Amniotic epithelial cell (primary cell): ENCODE measurements at places on chromosomes 12 and 14.

DNA sequence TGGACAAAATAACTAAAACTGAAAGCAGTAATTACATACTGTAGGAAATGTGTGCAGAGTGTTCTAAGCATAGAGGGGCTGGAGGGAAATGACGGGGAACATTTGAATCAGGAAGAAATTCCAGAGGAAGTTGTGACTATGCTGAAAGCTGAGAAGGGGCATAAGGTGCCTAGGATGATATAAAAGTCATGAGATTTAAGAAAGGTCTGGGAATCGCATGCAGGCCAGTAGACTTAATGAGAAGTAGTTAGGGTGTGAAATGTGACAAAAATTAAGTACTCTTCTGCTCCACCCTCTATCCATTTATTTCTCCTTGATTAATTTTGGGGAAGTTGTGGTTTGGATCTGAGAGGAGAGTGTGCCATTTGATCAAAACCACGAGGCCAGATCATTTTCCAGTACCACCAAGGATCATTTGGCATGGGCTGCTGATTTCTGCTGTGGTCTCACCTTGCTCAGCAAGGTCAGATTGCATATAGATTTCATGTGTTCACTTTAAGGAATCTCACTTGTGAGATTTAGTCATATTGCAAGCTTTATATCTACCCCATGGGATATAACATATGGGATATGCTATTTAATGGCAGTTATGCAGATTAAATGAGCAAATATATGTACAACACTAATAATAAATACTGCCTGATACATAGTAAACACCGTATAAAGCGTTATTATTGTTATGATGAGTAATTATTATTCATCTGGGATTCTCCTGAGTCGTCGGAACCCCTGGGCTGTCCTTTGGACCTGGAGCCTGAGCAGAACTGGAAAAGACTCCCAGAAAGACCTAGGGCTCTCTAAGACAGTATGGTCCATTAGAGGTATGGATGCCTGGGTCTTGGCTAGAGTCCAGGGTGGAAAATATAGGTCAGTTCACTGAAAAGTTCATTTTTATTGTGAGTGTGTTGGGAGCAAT, 72.3 kb downstream of the SRGAP1 start:
- DNase-seq: peak; percentile 21

GRCh38 chr12:32265456-32265855, 133.9 kb upstream of the FGD4 start:
- DNase-seq: no peak

DNA sequence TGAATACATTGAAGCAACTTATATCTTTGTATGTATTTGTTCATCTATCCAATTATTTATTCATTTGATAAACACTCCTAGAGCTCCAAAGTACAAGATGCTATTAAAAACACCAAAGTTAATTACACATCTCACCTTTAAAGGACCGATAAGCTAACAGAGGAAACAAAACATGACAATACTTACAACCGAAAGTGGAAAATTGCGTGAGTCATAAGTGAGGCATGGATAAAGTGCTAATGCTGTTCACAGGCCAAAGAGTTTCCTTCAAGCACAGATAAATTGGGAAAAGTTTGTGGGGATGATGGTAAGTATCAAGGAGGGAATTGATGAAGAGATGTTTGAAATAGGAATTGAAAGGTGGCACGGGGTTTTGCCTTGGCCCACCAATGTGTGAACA, 172.8 kb upstream of the KITLG start:
- DNase-seq: no peak

GRCh38 chr12:89901319-89901718, 192.7 kb upstream of the ATP2B1 start:
- peak; percentile 10 for DNase-seq

DNA sequence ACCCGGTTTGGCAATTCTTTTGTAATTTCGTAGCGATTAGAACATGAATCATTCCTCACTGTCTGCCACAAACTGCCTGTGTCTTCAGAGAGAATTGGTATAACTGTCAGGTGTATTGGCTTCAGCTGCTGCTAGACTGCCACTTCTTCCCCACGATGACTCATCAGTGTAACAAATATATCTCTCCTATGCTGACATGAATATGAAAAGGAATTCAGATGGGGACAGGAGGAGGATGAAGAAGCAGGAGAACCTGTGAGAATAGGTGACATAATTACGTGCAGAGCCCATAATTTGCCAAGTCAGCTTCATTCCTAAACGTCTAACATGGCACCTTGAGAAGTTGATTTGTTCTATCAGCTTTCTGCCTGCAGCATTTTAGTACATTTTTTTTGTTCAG, 64.9 kb downstream of the FRMD6 start:
- no peak for DNase-seq

GRCh38 chr14:96120941-96121340, 81.8 kb downstream of the C14orf132 start:
- peak; percentile 48 for DNase-seq

DNA sequence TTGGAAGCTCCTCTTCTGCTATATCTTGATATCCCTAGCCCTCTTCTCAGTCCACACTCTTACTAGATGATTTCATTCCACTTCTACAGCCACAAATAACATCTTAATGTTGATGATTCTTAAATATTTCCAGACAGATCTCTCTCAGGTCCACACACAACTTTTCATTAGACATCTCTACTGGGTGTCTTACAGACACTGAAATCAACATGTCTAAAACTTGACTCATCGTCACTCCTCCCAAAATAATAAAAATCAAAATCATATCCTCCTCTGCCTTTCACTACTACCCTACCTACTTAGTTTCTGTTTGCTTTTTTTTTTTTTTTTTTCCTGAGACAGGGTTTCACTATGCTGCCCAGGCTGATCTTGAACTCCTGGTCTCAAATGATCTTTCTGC, 11.9 kb downstream of the PRDM4 start:
- DNase-seq: no peak

DNA sequence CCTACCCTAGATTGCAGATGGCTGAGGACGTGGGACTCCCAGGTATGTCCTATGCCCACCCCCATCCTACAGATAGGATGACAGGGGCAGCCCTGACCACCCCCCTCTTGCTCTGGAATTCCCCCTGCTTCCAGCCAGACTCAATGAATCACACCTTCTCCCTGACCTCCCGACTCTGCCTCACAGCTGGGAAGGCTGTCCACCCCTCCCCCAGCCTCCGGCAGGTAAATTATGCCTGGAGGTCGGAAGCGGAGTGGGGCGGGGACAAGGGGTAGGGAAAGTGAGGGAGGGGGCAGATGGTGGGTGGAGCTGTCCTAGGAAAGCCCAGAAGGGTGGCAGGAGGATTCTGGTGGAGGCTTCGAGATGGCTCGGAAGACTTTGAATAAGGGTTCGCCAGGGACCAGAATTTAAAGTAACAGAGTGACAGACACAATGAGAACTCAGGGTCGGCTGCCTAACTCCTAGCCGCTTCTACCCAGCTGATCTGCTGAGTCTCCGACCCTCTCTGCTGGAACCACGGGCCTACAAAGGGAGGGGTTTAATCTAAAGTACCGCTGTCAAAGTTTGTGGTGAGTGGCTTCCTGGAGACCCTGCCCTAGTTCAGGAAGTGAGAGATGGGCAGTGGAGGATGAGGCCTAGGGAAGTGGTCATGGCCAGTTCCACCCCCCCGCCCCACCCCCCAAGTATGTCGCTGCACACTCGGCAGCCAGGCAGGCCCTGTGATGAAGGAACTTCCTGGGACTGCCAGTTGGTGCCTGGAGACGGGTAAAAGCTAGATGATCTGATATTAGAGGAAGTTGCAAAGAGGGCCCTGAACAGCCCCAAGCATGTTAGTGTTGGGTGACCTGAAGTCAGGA, 4.2 kb downstream of the PLEKHG3 start:
- DNase-seq: peak; percentile 61

GRCh38 chr12:6765634-6766581, at the start of gene PTMS:
Gene PTMS, plus strand, starts transcription at chr12:6766363. Its CDS starts 343 bp downstream, at chr12:6766706.
- DNase-seq: peak; percentile 94

DNA sequence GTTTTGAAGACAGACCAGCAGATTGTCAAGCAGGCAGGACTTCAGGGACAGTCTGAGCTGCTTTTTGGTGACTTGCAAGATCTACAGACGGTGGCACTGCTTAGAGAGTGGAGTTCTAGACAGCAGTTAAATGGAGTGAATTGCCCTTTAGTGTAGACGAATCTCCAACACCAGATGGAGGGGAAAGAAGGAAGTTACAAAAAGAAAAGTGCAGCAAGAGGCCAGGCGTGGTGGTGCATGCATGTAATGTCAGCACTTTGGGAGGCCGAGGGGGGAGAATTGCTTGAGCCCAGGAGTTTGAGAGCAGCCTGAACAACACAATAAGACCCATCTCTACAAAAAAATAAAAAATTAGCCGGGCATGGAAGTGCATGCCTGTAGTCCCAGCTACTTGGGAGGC, 8.4 kb upstream of the HHIPL1 start:
- DNase-seq: no peak

GRCh38 chr12:111936869-111937268, 76.1 kb downstream of the TMEM116 start:
- DNase-seq: no peak

GRCh38 chr12:45075587-45076282, 24.8 kb upstream of the DBX2 start:
- no peak for DNase-seq

GRCh38 chr14:92431199-92431725, 82.3 kb upstream of the RIN3 start:
- DNase-seq: no peak

DNA sequence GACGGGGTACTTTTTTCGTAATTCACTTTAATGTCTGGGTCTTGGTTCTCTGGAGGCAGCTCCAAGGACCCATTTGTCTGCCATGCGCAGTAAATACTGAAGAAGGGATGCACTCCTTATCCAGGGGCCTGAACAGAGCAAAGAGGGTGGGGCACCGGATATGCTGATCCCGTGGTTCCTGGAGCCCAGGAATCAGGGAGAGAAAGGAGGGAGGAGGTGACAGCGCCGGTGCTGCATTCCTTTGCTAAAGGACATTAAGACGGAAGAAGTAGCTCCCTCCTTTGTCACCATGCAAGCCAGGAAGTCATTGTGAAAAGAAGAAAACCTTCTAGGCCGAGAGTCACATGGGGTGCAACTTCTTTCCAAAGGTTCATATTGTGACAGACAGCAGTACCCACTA, 1057.7 kb downstream of the VRK1 start:
- DNase-seq: no peak

GRCh38 chr14:90733139-90733808, 83.0 kb downstream of the TTC7B start:
- no peak for DNase-seq

DNA sequence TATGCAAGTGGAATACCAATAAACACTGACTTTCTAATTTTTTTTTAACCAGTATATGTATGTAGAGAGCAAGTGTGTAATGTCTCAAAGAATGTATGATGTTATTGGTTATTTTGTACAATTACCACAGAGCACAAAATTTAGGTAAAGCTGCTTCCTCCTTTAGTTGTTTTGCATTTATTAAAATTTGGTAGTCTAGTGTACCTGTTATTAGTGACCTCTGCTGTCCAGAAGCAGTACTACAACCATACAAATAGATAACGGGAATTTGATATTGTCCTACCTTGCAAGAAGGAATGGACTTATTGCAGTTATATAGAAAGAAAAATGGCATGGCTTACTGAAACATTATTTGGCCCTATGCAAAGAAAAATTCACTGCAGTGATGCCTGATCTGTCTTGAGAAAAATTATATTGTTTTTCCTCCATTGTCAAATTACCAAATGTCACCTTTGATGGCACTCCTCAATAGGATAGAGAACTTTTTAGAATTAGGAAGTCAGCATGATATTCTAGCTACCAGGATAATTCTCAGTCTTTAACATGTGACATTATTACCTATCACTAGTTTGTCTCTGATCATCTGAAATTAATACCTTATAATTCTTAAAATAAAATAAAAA, 153.9 kb upstream of the RMST start:
- peak; percentile 45 for DNase-seq

- no peak for DNase-seq
Measured at GRCh38 chr12:93102744-93103143, 173.6 kb upstream of the EEA1 start.

DNA sequence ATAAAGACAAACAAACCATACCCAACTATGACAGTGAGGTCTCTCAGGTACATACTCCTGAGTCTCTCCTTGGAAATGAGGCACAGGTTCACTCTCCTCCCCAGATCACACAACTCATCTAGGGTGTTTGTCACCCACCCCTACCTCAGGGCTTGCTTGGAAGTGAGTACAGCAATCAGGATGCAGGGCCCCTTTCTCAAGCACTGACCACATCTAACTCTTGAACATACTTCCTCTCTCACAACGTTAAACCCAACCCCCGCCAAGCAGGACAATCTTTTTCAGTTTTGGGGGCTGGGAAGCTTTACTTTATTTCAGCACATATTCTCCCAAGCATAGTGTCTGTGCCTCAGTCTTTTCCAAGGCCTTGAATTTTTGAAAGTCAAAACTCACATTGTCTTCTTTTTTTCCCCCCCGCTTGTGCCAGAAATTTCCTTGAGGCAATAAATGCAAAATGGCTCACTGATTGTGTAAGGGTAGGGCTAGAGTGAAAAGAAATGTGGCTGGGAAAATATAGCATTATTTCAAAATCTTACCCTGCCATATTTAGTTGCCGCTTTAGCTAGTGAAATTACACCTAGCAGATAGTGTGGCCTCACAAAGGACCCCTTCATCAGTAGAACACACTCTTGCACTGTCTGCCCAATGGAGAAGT, 2.4 kb upstream of the GPR65 start:
- no peak for DNase-seq

DNA sequence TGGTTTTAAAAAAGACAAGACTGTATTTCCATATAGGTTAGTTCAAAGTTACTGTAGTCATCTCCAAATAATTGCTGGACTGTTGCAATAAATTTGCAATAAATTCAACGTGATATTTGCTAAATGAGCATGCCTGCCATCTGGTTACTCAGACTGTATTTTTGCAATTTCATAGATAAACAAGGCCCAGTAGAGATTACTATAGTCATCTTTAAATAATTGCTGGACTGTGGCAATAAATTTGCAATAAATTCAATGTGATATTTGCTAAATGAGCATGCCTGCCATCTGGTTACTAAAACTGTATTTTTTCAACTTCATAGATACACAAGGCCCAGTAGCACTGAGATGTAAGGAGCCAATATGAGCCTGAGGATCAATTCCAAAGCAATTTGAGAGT, 5.6 kb downstream of the NTN4 start:
- peak; percentile 52 for DNase-seq

GRCh38 chr12:108514468-108514972, 557 bp upstream of the FICD start:
- no peak for DNase-seq

DNA sequence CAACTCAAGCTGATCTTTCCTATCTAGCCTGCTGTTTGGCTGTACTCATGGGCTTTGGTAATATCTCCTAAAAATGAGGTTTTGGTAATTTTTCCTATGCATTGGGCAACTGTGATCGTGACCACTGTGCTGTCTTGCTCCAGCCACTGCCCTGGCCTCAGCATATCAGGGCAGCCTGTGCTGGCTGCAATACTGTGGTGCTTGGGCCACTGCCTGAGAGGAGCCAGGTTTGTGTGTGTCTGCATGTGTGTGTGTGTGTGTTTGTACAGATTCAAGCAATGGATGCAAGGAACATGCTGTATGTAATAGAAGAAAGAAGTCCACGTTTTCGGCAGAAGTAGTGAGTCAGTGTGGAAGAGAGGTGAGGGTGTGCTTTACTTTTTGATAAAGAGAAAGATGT, 13.0 kb downstream of the ERG28 start:
- DNase-seq: peak; percentile 64
